ENCODE measurements at places on chromosomes 1 and 21. TPM values are rescaled to one million over a fixed set of nuclear protein-coding genes. Genes with fewer than 3 reads are reported as not detected.

MX2 gene
- total RNA-seq, result 39.9 TPM

APCS gene
- not detected for total RNA-seq

RXRG gene
- total RNA-seq, result 1.4 TPM

SH2D1B gene
- 0.61 TPM for total RNA-seq

TMPRSS15 gene
- total RNA-seq, result 0.45 TPM

GUCA2A gene
- total RNA-seq, result not detected

SPATA1 gene
- 0.71 TPM for total RNA-seq

CENPL gene
- total RNA-seq, result 8.4 TPM

ZNF687 gene
- total RNA-seq, result 16.2 TPM

RAB13 gene
- 144 TPM for total RNA-seq
